ENCODE measurements at places on chromosomes 6 and 20.

- no peak for DNase-seq
- H3K4me1 ChIP-seq: no peaks in the 10 kb centered on the region
Measured at GRCh38 chr6:29216528-29216927, 45.8 kb downstream of the OR2J2 start.

GRCh38 chr6:66496659-66497058, 789.6 kb upstream of the EYS start:
- H3K36me3 ChIP-seq: no peaks in the 10 kb centered on the region
- no peaks in the 10 kb centered on the region for H3K4me1 ChIP-seq
- DNase-seq: no peak
- no peak overlapping the region for H3K4me3 ChIP-seq
- H3K27ac ChIP-seq: no peak overlapping the region

DNA sequence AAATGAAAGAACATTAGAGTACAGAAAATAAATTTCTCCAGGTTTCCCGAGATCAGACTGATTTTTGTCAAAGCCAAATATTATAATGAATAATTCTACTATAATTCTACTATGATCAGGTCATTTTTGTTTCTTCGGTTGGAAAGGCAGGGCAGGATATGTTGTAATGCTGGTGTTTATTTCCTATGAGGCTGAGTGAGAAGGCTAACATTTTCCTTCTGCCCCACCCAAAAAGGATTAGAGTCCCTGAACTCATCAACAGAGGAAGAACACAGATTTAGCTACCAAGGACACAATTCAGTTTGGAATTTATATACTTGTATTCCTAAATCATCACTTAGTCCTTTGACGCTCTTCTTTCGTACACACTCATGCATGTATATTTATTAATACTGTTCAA, 318.9 kb downstream of the SYNE1 start:
- no peaks in the 10 kb centered on the region for H3K36me3 ChIP-seq
- no peaks in the 10 kb centered on the region for H3K27me3 ChIP-seq
- H3K4me3 ChIP-seq: no peak overlapping the region
- H3K27ac ChIP-seq: no peak overlapping the region
- no peaks in the 10 kb centered on the region for H3K4me1 ChIP-seq

GRCh38 chr6:31038559-31038958, 28.3 kb downstream of the MUC22 start:
- H3K4me3 ChIP-seq: no peak overlapping the region
- no peaks in the 10 kb centered on the region for H3K4me1 ChIP-seq
- DNase-seq: no peak
- no peaks in the 10 kb centered on the region for H3K36me3 ChIP-seq
- no peaks in the 10 kb centered on the region for H3K27me3 ChIP-seq
- no peak overlapping the region for H3K27ac ChIP-seq

All from CD8-positive, alpha-beta memory T cell (primary cell).